ENCODE measurements at places on chromosomes 7 and 10.

DNA sequence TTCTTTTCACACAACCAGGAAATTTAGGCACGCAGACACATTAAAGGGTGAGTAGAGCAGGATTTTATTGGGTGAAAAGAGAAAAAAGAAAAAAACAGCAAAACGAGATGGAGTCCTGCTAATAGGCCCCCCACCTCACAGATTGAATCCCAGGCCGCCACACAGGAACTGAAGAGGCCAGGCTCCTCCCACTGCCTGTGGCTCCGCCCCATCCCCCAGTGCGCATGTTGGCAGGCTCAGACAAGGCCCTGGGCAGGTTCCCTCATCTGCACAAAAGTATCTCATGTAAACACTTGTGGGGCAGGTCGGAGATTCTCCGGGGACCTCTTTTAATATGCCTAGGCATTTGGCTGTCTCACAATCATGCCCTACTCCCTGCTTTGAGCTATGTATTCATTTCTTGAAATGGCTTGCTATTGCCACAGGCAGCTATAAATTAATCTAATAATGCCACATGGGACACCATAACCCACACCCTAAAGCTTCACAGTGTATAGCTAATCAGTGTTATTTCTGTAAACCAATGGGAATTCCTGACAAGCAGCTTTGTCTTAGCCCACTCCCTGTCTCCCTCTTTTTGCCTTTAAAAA is 76.2 kb upstream of the KIF5B start:
- DNase-seq, result no peak

DNA sequence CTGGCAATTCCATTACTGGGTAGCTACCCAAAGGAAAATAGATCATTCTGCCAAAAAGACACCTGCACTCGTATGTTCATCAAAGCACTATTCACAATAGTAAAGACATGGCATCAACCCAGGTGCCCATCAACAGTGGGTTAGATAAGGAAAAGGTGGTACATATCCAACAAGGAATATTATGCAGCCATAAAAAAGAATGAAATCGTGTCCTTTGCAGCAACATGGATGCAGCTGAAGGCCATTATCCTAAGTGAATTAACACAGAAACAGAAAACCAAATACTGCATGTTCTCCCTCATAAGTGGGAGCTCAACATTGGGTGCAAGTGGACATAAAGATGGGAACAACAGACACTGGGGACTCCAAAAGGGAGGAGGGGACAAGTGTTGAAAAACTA is 93.2 kb downstream of the HIP1 start:
- DNase-seq, result no peak

DNA sequence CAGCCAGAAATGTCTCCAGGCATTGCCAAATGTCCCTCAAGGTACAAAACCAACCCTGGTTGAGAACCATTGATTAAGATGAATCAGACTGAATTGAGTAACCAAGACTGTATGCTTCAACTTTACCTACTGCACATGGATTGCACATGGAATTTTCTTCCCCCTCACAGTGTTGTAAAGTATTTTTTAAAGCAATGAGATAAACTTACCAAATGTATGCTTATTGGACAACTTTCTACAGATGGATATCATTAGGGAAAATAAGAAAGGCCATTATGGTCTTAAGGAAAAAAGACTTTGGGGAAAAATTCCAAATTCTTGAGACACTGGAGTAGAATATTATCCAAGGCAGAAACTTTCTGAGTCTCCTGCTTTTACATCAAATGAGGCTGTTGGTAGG is 20.9 kb upstream of the MTPN start:
- DNase-seq, result no peak

GRCh38 chr7:17994079-17994850 is 33.4 kb downstream of the PRPS1L1 start:
- no peak for DNase-seq

GRCh38 chr10:18158773-18159265 is 18.6 kb downstream of the CACNB2 start:
- no peak for DNase-seq

DNA sequence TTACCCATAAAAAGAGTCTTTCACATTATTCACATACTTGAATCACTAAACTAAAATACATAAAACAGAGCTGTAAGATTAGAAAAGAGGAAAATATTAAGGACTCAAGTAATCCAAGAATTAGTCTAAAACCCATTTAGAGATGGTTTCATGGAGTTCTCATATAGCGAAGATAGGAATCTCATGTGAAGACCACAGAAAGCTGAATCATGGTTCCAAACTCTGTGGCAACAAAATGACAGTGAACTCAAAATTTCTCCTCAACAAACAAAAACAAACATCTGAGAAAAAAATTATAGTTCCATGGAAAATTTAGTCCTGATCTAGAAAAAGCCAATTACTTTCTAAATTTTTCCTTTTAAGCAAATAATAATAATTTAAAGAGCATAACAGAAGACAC is 34.6 kb downstream of the BAZ1B start:
- no peak for DNase-seq

DNA sequence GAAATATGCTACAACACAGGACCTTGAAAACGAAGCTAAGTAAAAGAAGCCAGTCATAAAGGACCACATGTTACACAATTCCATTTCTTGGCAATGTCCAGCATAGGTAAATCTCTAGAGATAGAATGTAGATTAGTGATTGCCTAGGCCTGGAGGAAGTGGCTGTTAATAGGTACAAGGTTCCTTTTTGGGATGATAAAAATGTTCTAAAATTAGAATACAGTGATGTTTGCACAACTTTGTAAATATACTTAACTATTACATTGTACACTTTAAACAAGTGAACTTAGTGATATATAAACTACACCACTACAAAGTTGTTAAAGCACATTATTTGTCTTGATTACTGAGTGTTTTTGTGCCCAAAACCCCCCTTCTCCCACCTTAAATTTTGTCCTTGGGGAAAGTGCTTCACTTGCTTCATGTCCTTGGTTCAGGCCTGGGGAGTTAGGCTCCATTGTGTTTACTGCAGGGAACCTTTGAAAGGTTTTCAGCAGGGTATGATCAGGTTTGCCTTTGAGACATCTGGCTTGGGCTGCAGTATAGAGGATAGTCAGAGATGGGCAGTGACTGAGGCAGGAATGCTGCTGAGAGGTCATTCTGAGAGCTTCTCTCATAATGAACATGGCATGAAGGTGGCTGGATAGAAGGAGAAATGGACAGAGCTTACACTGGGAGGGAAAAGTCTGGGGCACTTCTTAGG is 1052.6 kb downstream of the REEP3 start:
- DNase-seq, result no peak

- DNase-seq, result peak; percentile 74
These were observed at the start of gene BLVRA for GRCh38 chr7:43758029-43758821. Gene BLVRA, plus strand, starts transcription at chr7:43758680. Its CDS starts 12,479 bp downstream, at chr7:43771159.

DNA sequence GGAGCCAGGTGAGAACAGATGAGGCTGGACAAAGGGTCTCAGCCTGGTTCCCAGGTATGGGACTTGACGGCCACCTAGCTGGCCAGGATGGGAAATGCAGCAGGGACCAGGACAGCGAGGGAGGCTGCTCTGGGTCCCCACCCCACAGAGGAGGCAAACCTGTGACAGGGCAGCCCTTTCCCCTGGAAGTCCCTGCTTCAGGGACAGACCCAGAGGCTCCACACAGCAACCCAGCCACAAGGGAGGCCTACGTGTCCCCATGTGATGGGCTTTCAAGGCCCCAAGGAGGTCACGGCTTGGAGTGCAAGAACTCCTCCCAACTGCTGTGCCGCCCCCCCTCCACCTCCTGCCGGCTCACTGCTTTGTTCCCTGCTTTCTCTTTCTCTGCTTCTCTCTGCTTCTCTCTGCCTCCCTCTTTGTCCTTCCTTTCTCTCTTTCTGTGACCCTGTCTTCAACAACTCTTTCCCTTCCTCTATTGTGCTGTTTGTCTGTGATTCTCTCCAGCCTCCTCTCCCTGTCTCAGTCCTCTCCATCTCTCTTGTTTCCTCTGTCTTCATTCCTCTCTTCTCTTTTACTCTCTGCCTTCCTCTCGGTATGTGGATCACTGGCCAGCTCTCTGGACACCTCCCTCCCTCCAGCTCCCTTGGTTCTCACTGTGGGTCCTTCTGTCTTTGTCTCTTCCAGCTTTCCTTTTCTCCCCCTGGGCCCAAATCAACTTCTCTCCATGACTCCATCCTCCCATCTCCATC is 9.6 kb upstream of the EIF5AL1 start:
- no peak for DNase-seq

DNA sequence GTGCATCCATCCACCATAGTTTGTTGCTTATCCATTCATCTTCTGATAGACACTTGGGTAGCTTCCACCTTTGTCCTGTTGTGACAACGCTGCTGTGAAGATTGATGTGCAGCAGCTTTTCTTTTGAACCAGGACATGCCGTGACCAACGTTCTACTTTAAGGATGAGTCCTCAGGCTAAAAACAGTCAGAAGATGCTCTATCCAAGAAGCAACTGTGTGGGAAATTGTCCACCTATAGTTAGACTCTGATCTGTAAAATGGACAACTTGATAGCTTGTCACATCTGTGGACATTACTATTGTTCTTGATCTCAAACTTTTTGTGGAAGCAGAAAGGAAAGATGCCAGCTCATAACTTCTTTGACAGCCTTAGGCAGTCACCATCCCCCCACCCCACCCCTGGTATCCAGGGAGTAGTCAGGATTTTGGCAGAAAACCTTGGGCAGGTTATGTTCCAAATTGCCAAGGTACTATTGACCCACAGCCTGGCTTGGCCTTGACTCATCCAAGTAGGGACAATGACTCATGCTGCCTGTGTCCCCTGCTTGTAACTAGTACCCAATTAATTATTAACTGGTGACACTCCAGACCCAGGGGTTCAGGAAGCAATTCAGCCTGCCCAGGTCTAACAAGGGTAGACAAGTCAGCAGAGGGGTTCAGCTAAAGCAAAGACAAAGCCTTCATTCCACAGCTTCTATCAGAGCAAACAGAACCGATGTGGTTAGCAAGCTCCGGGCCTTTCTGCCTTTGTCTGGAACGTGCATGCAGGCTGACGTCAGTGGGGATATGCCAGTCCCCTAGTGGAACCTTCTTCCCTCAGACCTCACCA is 99.6 kb upstream of the ANLN start:
- DNase-seq, result no peak

- DNase-seq, result peak; percentile 36
These were observed 6.0 kb upstream of the HIPK2 start for GRCh38 chr7:139783647-139784385.

DNA sequence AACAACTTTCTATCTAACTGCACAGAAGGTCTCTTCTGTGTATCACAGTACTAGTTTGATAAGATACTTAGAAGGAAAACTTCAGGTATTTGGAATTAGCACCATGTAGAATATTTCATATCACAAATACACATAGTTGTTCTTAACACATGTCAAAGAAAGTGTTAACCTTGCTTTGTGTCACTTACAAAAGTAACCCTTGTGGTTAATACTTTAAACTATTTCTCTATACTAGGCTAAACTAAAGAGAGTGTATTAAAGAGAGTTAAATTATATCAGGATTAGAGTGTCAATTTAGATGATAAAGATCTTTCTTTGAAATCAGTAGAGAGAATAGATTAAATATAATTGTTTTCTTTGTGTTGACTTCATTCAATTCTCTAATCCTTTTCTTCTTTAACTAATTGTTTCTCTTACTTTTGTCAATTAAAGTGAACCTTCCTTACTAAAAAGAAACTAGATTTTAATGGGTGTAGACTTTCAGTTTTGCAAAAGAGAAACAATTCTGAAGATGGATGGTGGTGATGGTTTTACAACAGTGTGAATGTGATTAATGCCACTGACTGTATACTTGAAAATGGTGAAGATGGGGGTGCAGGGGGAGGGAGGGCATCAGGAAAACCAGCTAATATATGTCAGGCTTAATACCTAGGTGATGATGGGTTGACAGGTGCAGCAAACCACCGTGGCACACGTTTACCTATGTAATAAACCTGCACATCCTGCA is 67.8 kb downstream of the CHN2 start:
- no peak for DNase-seq

DNA sequence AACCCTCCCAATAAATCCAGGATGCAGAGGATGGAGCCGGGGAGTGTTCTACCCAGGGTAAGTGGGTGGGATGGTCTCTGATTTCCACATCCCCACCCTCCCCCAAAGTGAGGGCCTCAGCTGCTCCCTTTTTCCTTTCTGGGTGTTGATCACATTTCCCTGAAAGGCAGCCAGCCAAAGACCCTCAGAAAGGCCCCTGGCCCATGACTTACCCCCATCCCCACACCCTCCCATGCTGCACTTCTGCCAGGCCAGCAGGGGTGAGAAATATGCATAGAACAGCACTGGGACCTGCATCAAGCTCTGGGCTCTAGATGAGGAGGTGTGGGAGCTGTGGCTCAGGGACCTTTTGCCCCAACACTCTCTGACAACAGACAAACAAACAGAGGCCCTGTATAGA is 927.3 kb upstream of the ZNF722 start:
- no peak for DNase-seq

GRCh38 chr10:68235581-68235980 is 3.7 kb upstream of the ATOH7 start:
- no peak for DNase-seq

GRCh38 chr10:31952066-31952465 is 23.4 kb upstream of the ARHGAP12 start:
- no peak for DNase-seq

DNA sequence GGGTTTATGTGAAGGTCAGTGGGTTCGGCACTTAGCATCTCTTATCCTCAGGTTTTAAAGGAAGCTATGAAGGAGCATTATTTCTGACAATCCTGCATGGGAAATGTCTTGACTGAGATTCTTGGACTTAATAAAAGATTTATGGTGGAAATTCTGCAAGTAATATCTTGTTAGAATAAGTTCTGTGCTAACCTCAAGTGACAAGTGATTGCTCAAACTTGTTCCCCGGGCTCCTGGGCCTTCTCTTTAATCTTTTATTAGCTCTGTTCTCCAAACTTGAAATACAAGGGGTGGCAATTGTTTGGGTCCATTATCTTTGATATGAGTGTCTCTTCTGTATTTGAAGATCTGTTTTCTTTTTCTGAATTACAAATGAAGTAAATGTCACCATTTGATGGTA is 140.6 kb upstream of the CTBP2 start:
- DNase-seq, result no peak

DNA sequence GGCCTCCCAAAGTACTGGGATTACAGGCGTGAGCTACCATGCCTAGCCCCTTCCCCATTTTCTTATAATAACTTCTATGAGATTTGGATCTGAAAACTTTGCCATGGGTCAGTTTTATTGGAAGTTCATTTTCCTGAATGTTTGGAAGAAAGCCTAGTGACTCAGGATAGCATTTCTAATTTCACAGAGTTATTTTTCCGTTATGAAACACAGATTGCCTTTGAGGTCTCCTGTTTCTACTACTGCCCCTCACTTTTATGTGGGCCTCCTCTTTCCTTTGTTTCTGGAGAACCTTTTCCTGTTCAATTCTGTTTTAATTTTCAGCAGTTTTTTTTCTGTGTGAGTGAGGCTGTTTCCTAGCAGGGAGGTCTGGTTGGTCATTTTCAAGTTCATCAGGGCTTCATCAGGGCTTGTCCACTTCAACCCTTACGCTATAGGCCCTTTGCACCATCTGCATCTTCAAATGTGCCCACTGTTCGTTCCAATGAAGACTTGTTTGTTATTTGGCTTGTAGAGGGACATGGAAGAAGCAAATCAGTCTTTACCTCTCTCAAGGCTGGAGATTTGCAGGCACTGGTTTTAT is 58.7 kb downstream of the BMPR1A start:
- DNase-seq, result no peak

- no peak for DNase-seq
These were observed 13.4 kb downstream of the TRPV6 start for GRCh38 chr7:142872106-142872675.

- no peak for DNase-seq
These were observed 182.3 kb upstream of the C7orf33 start for GRCh38 chr7:148408307-148408706.
